EL (cell line): ENCODE measurements at places on chromosomes 5 and 9.

- no peak for DNase-seq
Measured at GRCh38 chr5:111755942-111756381, 1.0 kb downstream of the NREP start.

GRCh38 chr5:143550986-143551630 lies 147.6 kb upstream of the NR3C1 start:
- DNase-seq: peak; percentile 62

GRCh38 chr9:128898382-128898781 lies 16.4 kb downstream of the LRRC8A start:
- no peak for DNase-seq

GRCh38 chr5:96870094-96871026 lies 5.9 kb upstream of the ERAP2 start:
- no peak for DNase-seq

DNA sequence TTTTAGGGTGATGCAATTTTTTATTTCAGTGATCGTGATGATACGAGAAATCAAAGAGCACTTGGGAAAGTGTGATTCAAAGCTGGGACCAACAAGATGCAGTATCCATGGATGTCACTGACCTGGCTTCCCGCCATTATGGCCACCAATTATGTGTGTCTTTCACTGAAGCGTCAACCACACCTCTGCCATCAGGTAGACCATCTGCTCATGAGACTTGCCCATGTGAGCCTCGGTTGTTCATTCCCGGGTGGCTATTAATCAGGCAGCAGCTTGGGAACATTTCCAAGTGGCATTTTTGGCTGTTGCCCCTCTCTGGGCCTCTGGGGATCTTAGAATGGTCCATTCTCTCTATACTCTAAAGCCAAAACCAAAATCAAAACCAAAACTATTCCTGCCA lies 436.0 kb upstream of the ADAMTSL1 start:
- no peak for DNase-seq

DNA sequence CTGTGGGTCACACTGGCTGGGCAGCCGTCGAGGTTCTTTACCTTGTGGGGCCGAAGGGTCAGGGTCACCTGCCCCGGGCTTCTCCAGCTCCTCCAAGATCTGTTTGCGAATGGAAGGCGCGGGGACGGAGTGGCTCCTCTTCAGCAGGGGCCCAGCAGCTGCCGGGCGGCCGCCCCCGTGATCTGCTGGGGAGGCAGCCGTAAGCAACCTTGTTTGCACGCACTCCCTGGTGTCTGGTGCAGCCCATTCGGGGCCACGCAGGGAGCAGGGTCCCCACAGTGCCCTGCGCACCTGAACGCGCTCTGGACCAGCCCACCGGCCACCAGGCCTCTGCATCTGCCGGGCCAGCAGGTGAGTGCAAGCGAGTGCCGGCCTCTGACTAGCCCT lies 34.9 kb downstream of the PNPLA7 start:
- DNase-seq: no peak
